HFFc6 (cell line): ENCODE measurements at places on chromosomes 6 and 20.
A peak's percentile ranks its signal among the peaks of the same experiment; 100 is the strongest.

- DNase-seq, result peak; percentile 88
Observed at GRCh38 chr6:145147981-145148749, 587.2 kb downstream of the EPM2A start.

- DNase-seq, result no peak
Observed at GRCh38 chr6:2482773-2483172, 237.4 kb upstream of the GMDS start.

DNA sequence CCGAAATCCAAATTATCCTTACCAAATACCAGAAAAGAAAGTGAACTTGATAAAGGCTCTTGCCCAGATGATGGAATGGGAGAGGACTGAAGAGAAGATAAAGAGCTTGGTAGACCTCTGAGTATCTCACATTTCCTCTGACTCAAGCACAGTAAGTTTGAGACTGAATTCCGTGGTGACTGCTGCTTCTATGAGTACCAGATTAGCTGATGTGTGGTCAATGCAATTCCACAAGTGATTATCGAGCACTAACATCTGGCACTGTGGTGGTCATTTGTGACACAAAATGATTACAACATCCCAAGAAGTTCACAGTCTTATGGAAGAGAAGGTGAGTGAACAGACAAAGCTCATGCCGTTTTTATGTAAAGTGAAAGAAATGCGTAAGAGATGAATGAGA, 2.6 kb upstream of the RPS6KA2 start:
- peak; percentile 53 for DNase-seq

GRCh38 chr6:1958257-1958656, 287.1 kb downstream of the GMDS start:
- DNase-seq, result no peak

DNA sequence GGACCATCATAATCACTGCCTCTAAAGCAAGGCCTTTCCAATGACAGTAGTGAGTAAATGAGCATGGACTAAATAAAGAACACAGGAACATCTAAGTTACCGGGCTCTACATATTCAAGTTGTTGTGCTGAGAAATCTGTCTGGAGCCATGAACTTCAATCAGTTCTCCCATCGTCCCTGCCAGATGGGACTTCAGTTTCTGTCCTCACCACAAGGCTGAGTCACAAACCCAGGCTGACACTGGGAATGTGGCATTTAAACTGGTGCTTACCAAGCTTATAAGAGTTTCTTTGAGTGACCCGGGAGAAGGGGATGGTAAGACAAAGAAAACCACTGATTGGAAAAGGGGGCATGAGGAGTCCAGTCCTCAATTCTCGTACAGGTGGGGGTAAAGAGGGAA, 497.0 kb downstream of the MAFB start:
- no peak for DNase-seq

DNA sequence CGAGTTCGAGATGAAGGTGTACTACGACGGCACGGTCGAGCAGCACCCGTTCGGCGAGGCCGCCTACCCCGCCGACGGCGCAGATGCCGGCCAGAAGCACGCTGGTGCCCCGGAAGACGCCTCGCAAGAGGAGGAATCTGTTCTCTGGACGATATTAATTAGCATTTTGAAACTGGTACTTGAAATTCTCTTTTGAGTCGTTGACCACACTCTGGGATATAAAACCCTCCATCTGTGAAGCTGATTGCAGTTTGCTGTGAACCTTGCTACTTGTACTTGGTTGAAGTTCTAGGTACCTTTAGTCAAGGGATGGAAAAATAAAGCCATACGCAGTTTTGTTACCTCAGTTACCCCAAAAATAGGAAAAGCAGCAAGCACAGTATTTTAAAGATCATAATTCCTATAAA, 917 bp downstream of the C6orf120 start:
- no peak for DNase-seq

- no peak for DNase-seq
Observed at GRCh38 chr6:136359851-136360250, 70.2 kb upstream of the BCLAF1 start.
